ENCODE measurements at places on chromosomes 3 and 15.

DNA sequence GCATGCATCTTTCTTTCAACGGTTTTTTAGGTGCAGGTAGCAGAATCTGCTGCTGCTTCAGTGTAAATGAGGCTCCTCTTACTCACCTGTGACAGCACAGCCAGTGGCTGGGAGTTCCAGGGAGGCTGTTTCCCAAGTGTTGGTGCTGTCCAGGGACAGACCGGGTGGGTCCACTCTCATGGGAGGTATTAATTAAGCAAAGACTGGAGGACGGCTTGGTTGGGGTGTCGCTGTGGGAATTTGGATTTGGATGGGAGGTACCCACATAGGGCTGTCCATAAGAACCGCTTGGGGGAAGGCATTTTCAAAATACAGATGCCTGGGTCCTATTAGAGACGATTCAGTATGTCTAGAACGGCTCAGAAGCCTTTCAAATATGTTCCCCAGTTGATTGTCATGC lies 42.9 kb downstream of the SV2B start:
- DNase-seq = no peak

DNA sequence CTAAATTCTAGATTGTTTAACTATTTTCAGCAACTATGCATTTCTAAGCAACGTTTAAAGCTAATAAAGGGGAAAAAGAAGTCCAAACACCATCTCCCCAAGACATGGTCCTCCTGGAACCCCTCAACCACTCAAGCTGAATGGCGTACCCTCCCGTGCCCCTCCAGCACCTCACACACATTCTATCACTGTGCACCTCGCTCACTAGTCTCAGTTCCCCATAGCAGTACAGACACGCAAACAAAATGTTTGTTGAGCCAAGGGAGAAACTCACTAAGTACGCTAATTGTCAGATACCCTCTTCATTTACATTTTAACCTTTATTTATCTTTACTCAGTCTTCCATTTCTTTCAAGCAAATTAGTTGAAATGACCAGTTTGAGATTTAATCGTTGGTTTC lies 48.8 kb downstream of the ACAP2 start:
- no peak for DNase-seq

- DNase-seq = no peak
Observed at GRCh38 chr15:76161153-76162035, 101.6 kb downstream of the TMEM266 start.

GRCh38 chr3:43707266-43707665 lies 16.5 kb downstream of the ABHD5 start:
- no peak for DNase-seq

DNA sequence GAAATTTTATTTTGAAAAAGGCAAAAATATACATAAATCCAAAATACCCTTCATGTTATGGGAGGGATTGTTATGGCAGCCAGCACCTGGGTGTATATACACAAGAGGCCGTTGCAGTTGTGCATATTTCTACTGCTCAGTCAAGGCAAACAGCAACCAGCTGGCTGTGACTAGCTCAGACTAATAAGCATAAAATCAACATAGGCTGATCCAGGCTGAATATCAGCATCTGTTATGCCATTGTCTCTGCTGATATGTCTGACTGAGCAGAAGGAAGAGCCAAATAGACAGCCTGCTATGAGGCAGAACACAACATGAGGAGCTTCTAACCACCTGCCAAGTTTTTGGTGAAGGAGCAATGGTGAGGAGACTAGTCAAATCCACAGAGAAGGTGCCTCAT lies 457.5 kb upstream of the ALCAM start:
- no peak for DNase-seq

DNA sequence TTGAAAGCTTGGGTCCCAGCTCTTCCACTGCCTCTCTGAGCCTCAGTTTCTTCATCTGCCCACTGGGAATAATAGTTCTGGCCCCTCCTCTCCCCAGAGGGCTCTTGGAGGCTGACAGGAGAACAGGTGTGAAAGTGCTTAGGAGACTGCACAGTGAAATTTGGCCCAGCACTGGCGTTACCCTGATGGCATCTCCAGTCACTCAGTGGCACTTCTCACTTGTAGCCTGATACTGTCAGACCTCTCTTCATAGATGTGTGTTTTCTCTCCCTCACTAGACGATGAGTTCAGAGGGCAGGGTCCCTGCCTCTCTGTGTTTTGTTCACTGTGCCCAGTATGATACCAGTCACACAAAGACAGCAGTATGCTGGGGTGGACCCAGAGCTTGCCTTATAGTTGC lies 22.2 kb upstream of the IGDCC3 start:
- DNase-seq = no peak

DNA sequence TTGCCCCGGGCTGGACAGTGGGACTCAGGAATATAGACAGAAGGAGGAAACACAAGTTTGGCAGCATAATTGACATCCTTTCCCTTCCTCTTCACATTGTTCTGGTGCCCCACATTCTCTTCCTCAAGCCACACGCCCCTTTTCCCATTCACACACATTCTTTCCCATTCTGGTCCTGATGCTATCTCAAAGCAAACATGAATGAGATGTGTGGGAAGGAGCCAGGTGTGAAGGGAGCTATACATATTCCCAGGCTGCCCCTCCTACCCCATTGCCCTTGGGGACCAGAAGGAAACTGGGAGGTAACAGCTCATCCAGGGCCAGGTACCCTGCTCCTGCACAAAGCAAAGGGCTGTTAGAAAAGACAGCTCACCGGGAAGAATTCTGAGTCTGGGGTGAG lies 23.4 kb upstream of the CLK3 start:
- no peak for DNase-seq

GRCh38 chr3:135349254-135349948 lies 554.3 kb downstream of the EPHB1 start:
- no peak for DNase-seq

- no peak for DNase-seq
Observed at GRCh38 chr15:61421470-61421869, 192.4 kb upstream of the RORA start.

DNA sequence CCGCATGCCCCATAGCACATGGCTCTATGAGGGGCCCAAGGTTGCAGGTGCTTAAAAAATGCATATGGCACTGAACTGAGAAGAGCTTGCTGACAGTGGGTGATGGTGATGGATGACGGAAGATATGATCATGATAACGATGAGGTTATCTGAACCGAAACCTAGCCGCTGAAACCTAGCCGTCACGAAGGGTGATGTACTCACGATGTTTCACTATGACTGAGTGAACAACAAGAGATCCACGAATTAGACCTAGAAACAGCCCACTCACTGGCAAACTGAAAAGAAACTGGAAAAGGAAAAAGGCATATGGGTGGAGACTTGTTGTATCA lies 57.6 kb upstream of the BCL6 start:
- DNase-seq = no peak

DNA sequence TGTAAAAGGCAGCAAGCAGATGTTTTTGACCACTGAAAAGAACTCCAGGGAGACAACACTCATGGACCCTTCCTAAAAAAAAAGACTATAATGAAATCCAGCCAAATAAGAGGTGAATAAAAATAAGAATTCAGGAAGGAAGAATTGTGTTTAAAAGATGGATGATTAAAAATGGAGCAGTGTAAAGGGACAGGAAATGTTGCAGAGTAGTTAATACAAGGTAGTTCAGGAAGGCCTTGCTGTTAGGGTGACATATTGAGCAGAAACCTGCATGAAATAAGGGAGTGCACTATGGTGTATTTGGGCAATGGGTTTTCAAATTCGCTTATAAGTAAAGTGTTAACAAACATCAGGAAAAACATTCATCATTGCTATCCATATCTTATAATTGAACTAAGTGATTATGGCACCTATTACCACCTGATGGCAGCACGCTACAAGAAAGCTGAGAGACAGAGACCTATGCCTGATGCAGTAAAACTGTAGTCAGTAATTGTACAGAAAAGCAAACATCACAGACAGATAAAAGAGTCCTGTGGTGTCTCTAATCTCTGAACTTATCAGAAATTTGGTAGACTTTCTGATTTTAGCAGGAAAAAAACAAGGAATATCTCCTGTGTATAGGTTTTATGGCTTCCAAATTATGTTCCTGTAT lies 5.8 kb upstream of the DBR1 start:
- DNase-seq = no peak

DNA sequence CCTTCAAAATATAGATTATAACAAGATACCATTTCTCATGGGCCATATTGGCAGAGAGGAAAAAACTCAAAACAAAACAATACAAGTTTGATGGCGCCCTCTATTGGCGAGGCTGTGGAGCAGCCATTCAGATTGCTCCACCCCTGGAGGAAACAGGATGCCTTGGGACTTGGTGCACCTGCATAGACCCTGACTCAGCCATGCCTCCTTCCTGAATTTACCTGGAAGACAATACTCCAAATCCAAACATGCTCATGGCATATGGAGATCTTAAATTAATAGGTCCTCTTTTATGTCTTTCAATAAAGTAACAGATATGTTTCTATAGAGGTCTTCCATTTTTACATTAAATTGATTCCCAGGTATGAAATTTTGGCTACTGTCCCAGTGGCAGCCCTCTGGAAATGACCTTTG lies 90.0 kb downstream of the APBA2 start:
- no peak for DNase-seq

- DNase-seq = no peak
Observed at GRCh38 chr15:68631601-68632051, 52.8 kb downstream of the CORO2B start.

DNA sequence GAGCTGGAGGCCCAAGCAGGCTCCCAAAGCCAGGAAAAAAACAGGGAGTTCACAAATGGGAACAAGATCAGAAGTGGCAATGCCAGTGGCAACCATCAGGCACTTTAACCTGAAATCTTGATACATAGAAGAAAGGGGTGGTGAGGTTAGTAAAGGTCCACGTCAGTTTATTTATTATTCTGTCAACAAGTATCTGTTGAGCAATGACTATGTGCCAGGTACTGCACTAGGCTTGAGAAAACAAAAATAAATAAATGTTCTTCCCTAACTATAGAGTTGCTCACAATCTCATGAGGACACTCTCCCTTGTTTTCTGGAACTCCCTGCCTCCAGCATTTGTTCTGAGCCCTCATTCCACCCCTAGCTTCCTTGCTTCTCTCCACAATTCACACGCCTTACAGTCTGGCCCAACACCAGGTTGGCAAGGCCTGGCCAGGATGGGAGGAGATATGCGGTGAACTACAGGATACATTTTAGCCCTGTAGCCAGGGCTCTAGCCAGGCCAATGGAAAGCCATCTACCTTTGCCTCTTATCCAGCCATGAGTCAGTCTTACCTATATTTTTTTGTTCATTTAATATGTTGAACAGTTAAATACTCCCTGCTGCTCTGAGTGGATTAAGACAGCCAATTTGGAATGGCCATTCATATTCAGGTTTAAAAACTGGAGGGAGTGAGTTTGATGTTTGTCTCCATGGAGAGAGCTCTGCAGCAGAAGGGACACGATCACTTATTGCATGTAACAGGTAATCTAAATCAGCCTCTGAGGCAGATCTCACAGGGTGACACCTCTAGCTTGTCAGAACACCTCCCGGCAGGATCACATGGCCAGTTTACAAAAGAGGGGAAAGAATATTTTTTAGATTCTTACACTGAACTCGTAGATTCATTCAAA lies 161.9 kb upstream of the ATP11B start:
- no peak for DNase-seq

DNA sequence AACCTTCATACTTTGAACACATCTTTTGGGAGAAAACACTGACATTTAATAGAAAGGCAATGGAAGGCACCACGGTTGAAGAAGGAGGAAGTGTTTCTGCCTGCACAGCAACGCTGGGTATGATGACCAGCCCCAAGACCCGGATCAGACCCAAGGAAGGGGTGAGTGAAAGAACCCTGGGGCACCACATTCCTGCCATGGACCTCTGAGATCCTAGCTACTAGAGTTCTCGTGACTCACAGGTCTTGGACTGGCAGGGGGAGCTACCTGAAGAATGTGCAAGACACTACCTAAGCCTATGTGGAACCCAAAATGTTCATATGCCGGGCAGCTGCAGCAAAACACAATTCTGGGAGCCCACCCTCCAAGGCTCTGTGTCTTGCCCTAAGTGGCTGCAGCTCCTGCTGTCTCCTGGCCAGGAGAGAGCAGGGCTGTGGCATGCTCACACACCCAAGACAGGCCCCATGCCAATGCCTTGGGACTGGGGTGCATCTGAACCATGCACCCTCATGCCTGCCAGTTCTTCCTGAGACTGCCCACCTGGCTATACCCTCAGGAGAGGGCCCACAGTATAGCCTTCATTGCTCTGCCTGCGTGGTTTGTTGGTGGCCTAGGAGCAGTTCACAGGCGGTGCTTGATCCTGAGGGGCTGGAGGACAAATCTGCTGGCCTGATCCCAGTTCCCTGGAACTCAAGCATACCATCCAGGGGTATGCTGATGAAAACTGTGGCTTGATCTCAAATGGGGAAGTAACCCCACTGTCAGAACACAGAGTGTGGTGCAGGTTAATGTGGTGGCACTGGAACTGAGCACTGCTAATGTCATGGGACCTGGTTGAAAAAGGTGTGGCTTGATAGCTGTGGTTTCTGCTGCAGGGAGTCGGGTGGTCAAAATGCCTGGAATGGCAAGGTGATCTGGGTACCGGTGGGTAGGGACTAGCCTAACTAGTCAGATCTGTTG lies 353.3 kb upstream of the ARHGEF26 start:
- DNase-seq = no peak

- DNase-seq = no peak
Observed at GRCh38 chr3:104263477-104263876, 1103.2 kb upstream of the ALCAM start.

GRCh38 chr15:95901271-95901670 lies 429.2 kb upstream of the NR2F2 start:
- no peak for DNase-seq

- DNase-seq = no peak
Observed at GRCh38 chr15:33132722-33133345, 61.7 kb downstream of the FMN1 start.

- DNase-seq = peak; percentile 66
Observed at GRCh38 chr3:138367911-138368310, 19.5 kb downstream of the MRAS start.

- no peak for DNase-seq
Observed at GRCh38 chr3:49805367-49805782, 2.3 kb downstream of the INKA1 start.

- DNase-seq = no peak
Observed at GRCh38 chr15:94040541-94041248, 190.7 kb upstream of the MCTP2 start.

DNA sequence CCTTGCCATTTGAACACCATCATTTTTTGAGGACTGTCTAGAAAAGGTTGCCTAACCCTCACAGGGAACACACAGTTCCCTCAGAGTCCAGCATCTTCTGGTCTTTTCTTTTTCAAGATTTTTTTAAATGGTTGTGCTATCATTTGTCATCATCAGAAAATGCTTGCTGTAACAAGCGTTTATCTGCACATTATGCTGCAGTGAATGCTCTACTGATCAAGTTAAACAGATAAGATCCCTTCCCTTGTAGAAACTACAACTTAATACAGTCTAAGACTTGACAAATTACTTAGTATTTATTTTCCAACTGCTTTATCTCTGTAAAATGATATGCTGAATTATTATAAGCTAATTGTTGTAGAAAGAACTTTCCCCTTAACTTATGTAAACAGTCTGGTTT lies 11.9 kb upstream of the ALPK3 start:
- no peak for DNase-seq
